ENCODE measurements at places on chromosomes 2 and 18. TPM values are rescaled to one million over a fixed set of nuclear protein-coding genes. Genes with fewer than 3 reads are reported as not detected.

The TEKT4 gene
- total RNA-seq, result not detected

The CCDC141 gene
- total RNA-seq, result 0.40 TPM

The DAPL1 gene
- total RNA-seq, result not detected

The HRH4 gene
- total RNA-seq, result not detected

The DSC2 gene
- 4.8 TPM for total RNA-seq

GRCh38 chr2:122157158-122157557 lies 401.7 kb downstream of the TSN start:
- no peak for DNase-seq

- DNase-seq, result no peak
Observed at GRCh38 chr2:233320470-233320869, 12.9 kb downstream of the SAG start.

- DNase-seq, result no peak
Observed at GRCh38 chr2:105872142-105872728, 127.5 kb downstream of the NCK2 start.

DNA sequence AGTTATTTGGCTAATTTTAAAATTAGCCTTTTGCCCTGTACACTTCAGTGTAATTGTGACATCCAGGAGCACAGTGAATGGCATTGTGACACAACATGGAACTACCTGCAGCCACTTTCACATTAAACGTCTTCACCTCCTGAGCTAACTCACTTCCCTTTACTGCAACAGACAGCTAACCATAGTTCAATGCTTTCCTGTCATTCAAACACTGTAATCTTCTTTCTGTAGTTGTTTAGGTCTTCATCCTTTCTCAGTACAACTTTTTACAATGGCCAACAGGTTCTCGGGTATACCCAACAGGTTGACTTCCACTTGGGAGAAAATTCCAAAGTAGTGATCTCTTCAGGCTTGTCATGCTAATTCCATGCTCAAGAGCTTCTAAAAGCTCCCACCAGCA lies 8.6 kb upstream of the AGPS start:
- no peak for DNase-seq

DNA sequence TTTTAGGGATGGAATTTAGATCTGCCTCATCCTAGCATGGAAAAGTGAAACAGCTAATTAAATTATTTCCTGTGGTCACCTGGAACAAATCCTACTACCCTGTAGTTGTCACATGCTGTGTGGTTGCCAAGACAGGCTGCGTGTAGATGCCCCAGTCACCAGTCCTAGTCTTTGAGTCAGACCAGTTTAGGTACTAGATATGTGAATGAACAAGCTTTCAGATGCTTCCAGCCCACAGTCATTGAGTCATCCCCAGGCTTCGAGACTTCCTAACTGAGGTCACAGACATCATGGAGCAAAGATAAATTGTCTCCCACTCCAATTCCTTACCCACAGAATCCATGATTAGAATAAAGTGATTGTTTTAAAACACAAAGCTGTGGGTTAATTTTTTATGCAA lies 35.8 kb upstream of the GRB14 start:
- peak; percentile 61 for DNase-seq

GRCh38 chr18:60066219-60066975 lies 166.6 kb downstream of the PMAIP1 start:
- DNase-seq, result no peak

GRCh38 chr2:38301340-38301968 lies 75.6 kb downstream of the ATL2 start:
- no peak for DNase-seq

DNA sequence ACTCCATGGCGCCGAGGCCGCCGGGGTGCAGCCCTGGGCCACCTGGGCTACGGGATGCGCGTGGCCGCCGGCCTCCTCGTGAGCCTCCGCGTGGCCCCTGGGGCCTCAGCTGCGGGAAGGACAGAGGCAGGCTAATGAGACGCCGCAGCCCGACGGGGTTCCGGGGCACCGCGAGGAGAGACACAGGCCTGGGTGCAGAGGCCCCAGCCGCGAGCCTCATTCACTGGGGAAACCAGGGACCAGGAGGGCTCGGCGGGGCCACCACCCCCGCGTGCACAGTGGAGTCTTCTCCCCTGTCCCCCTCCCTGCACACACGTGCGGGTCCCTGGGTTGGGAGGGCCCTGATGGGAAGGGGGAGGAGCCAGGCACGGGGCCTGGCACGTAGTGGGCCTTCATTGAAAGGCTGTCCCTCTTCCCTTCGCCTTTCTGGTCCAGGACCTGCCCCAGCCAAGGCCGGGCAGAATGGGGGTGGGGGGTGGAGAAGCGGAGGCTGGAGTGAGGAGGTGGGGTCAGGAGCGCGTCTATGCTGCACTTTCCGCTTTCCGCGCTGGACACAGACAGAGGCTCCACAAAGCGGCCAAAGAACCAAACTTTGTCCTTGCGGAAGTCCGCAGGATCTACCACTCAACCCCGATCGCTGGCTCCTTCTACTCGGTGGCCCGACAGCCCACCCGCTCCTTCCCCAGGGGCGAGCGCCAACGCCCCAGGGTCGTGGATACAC lies 9.1 kb downstream of the ALPP start:
- no peak for DNase-seq

- peak; percentile 37 for DNase-seq
Observed at GRCh38 chr18:61898640-61899101, 5.9 kb upstream of the RNF152 start.

DNA sequence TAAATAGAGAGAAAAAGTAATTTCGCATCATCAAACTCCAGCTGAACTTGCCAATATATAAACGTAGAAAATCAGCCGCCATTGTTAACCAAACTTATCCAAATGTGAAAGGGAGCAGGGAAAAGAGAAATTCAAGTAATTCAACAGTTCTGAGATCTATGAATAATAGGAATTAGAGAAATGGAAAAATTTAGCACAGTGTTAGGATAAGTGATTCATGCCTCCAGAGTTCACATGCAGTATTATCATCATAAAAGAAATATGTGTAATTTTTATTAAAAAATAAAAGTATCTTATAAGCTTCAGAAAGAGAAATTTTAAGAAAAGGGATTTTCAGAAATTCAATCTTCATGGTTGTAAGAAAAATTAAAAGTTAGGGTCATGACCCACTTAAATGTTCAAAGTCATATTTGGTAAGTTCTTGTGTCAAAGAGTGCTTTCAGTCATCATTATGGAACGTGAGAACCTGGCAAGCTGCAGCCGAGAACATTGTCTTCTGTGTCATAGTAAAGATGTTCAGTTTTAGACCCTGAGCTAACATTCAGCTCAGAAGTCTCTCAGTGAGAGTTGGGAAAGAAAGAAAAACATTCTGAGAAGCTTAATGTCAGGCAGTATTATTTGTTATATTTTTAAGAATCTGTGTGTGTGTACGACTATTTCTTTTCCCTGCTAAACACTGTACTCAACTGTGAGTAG lies 414.3 kb upstream of the RGPD4 start:
- no peak for DNase-seq

DNA sequence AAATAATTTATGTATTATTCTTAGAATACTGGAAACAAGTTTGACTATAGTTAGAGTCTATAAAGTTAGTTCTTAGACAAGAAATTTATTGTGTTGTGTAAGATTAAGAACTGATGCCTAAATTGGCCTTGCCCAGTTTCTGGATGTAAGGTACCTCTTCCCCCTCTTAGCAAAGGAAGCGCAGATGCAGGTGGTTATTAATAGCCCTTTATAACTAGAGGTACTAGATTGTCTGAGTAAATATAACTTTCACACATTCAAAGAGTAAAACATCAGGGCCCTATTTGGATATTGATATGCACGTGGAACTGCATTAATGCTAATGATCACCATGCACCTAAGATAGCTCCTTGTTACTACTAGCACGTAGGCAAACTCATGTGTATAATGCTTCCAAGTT lies 100.7 kb downstream of the ZEB2 start:
- DNase-seq, result no peak

DNA sequence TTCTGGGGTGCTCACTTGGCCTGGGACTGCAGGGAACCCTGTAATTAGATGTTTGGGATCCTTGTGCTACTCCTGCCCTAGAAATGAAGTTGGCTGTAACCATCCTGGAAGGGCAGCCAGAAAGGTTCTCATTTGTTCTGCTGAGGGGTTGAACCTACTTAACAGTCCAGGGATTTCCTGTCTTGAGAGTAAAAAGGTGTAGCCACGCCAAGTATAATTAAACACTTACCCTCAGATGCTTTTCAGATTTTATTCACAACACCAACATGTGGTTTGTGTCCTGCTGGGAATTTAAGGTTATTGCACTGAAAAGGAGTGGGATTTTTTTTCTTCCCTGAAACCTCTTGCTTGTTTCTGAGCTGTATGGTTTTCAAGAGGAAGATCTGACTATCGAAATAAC lies 222.4 kb upstream of the APCDD1 start:
- no peak for DNase-seq

GRCh38 chr2:86251840-86252266 lies 52.6 kb downstream of the MRPL35 start:
- DNase-seq, result no peak

DNA sequence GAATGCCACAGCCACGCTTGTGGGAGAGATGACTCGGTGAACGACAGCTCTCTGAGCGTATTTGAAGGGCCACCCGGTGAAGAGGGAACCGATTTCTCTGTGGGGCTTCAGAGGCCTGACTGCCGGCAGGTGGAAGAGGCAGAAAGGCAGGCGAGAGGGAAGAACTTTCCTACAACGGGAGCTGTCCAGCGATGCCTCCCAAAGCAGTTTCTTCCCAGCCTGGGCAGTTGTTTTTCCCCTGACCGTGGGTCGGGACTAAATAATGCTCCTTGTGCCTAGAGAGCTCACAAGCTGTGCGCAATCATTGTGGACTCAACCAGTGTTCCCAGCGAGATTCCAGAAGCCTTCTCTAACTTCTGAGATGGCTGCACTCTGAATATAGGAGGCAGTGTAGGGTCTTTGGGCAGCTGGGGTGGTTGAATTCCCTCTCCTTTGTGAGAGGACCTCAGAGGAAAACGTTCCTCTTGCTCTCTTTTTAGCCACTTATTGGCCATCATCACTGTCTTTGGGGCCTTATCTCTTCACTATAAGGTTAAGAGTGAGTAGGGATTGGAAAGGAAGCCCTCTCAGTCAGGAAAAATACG lies 710 bp downstream of the SEC11C start:
- peak; percentile 55 for DNase-seq

DNA sequence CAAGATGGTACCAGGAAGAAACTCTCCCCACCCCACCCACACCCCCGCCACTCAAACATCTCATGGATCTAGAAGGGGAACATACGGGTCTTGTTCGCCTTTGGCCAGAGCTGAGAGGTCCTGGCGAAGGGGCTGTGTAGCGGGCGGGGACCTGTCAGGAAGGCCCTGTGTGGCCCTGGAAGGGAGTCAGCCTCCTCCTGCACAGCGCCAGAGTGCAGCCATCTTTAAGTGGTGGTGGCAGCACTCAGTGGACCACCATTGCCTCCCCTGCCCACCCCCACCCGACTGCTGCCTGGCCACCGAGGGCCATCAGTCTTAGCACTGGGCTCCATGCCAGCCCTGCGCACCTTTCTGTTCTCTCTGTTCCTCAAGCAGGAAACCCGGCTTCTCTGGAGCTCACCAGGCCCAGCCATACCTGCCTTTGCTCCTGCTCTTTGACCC lies 11.6 kb upstream of the FAHD2A start:
- no peak for DNase-seq

All from PC-3 (cell line).